ENCODE measurements at places on chromosomes 4 and X.

- DNase-seq, result no peak
Measured at GRCh38 chr4:114603497-114603896, 4.9 kb downstream of the UGT8 start.

- DNase-seq, result no peak
Measured at GRCh38 chr4:42453612-42454011, 56.3 kb downstream of the SHISA3 start.

DNA sequence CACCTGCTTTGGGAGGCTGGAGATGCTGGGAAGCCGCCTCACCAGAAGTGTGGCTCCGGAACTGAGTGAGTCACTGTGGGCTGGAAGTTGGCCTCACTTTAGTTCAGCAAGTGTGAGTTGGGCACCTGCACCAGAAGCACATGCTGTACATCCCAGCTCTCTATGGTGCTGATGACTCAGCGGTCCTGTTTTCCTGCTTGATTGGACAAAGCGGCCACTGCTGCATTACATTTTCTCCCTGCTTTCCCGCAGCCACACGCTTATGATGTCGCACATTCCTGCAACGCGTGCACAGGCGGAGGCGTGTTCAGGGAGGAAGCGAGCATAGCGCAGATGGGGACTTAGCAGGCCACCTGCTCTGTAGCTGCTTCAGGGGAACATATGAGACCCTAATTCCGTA, 26.7 kb upstream of the CLDN34 start:
- DNase-seq, result no peak

- no peak for DNase-seq
Measured at GRCh38 chr4:2925931-2926860, 37.0 kb downstream of the NOP14 start.

DNA sequence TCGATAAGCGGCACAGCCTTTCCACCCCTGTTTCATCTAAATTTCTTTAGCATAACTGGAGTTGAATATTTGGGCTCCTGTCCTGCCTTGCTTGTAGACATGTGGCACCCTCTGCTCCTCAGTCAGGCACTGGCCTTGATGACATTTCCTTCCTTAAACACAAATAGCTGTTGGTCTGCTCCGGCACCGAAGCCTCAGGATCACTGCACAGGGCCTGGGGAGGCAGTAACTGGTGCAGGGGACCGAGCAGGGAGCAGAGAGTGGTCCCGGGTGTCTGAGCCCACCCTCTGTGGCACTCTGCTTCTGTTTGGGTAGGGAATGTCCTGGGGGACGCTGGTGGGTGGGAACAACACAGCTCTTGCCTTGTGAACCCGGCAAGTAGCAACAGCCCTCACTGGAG, 13.6 kb downstream of the RGS12 start:
- no peak for DNase-seq

GRCh38 chrX:69995362-69996112, 54.2 kb downstream of the AWAT2 start:
- no peak for DNase-seq

DNA sequence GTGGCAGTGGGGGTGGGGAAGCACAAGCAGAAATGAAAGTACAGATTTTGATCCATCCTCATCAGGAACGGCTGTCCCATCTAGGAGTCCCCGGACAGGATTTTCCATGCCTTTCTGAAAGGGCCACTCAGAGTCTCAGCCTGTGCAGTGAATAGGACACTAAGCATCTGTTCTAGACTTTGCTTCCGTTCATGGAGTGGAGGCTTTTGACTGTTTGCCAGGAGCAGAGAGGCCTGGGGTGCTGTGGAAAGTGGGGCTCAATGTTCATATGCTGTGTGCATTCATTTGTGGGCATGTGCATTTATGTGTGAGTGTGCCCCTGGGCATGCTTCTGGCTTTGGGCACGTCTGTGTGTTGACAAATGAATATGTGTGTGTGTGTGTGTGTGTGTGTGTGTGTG, 25.6 kb upstream of the MAMLD1 start:
- no peak for DNase-seq

DNA sequence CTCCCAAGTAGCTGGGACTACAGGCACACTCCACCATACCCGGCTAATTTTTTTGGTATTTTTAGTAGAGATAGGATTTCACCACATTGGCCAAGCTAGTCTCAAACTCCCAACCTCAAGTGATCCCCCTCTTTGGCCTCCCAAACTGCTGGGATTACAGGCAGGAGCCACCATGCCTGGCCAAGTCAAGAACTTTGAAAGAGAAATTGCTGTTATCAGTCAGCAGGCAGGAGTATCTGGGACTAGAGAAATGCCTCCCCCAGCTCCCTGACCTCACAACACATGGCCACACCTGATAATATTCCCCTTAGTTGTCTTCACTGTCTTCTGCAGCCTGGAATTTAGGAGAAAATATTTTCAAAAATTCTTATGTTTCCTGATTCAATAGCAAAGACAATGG, 7.4 kb downstream of the TXK start:
- no peak for DNase-seq

DNA sequence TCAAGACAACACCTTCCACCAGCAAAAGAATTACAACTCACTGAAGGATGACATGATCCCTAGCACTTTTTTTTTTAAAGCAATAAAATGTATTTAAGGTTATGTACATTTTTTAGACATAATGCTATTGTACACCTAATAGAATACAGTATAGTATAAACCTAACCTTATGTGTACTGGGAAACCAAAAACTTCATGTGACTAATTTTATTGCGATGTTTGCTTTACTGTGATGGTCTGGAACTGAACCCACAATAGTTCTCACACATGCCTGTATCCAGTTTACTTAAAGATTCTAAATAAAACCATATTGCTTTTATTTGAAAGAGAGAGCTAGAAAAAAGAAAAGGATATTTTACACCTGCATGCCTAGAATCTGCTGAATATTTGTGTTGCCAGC, 4.4 kb upstream of the STS start:
- no peak for DNase-seq

GRCh38 chr4:12679217-12679616, 804.9 kb downstream of the RAB28 start:
- no peak for DNase-seq

GRCh38 chr4:95288552-95288951, 260.2 kb downstream of the UNC5C start:
- no peak for DNase-seq

- no peak for DNase-seq
Measured at GRCh38 chr4:36081185-36081584, 163.1 kb downstream of the ARAP2 start.

- no peak for DNase-seq
Measured at GRCh38 chr4:114043116-114043515, 63.7 kb upstream of the ARSJ start.

GRCh38 chrX:24498975-24499374, 33.9 kb downstream of the PDK3 start:
- DNase-seq, result no peak

DNA sequence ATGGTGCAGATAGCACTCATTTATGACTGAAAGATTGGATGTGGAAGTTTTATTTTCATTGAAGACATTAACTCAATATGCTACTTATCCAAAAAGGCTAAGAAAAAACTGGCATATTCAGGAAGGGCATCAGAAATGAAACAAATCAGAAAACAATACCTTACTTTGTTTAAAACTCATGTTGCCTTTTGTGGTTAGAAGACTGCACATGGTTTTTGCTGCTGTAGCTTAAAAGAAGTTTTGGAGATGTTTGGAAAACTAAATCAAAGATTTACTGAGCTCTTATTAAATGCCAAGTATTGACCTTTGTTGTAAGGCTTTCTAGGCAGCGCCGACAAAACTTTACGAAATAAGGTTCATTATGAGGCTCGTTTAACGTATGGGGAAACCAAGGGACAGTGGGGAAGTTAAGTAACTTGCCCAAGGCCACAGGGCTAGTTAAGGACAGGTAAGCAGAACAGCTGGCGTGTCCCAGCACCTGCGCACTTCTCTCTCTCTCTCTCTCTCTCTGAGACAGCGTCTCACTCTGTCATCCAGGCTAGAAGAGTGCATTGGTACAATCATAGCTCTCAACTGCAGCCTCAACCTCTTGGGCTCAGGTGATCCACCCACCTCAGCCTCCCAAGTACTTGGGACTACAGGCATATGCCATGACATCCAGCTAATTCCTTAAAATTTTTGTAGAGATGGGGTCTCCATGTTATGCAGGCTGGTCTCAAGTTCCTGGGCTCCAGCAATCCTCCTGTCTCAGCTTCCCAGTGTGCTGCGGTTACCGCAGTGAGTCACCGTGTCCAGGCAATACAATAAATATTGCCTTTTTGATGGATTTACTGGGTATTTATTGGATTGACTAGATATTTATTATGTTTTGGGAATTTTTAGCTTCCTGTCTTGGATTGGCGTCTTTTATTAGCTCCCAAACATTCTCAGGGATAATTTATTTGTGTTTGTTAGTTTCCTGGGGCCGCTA, 16.1 kb downstream of the LRP2BP start:
- no peak for DNase-seq

DNA sequence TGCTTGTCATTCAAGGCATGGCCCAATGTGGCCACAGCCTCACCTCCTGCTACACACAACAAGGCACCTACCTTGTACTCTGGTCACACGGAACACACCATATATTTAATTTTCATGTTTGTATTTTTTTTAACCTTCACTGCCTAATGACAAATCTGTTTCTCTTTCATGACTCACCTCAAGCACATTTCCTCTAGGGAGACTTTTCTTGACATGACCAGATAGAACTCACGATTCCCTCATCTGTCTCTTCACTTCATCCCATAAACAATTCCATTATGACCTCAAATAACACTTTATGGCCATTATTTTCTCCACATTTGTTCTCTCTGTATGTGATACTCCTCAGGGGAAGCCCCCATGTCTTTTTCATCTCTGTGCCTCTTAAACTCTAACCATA, 11.1 kb downstream of the DRP2 start:
- no peak for DNase-seq

- DNase-seq, result no peak
Measured at GRCh38 chrX:107826238-107827029, 768 bp downstream of the MID2 start.

GRCh38 chr4:37758226-37758625, 68.3 kb upstream of the PGM2 start:
- no peak for DNase-seq

DNA sequence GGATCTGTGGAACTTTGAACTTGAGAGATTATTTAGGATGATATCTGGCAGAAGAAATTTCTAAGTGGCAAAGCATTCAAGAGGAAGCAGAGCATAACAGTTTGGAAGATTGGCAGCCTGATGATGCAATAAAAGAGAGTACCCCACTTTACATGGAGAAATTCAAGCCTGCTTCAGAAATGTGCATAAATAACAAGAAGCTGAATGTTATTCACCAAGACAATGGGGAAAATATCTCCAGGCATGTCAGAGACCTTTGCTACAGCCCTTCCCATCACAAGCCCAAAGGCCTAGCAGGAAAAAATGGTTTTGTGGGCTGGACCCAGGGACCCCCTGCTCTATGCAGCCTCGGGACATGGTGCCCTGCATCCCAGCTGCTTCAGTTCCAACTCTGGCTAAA, 420.8 kb downstream of the DTHD1 start:
- no peak for DNase-seq

DNA sequence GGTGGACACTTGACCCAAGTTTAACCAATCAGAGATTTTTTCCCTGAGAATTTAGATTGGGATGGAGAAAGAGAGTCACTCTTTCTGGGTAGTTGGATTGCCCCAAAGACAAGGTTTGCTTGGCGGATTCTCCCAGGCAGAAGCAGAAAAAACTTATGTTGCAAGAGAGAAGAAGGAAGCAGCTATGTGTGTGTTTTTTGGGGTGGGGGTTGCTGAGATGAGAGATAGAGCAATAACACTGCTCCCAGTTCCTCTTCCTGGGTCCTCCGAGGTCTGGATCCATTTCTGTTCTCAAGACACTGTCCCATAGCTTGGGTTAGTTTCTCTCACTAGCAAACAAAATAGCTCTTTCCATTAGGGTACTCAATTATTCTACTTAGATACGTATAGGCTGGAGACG, 222.1 kb downstream of the STIM2 start:
- DNase-seq, result no peak

DNA sequence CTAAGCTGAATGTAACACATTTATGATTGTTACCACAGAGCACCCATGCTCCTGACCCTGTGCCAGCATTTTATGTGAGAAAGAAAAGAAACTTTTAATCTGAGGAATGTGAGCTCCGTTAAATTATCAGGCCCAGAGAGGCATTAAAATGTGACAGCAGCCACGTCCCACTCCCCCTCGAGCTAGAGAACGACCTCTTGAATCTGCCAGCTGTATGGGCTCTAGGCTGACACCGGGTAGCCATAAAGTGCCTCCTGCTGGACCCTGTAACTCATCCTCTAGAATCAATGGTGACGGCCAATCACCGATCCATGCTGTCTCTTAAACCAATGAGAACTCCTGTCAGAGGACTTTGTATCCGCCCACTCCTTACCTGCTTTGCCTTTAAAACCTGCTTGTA, 110.2 kb upstream of the ADRA2C start:
- no peak for DNase-seq

- DNase-seq, result no peak
Measured at GRCh38 chr4:110412354-110413065, 63.4 kb upstream of the ENPEP start.

GRCh38 chrX:43527801-43528200, 128.3 kb upstream of the MAOA start:
- DNase-seq, result no peak

GRCh38 chrX:136147315-136147901, at the start of gene FHL1:
Gene FHL1, plus strand, starts transcription at chrX:136147533.
- DNase-seq, result no peak

DNA sequence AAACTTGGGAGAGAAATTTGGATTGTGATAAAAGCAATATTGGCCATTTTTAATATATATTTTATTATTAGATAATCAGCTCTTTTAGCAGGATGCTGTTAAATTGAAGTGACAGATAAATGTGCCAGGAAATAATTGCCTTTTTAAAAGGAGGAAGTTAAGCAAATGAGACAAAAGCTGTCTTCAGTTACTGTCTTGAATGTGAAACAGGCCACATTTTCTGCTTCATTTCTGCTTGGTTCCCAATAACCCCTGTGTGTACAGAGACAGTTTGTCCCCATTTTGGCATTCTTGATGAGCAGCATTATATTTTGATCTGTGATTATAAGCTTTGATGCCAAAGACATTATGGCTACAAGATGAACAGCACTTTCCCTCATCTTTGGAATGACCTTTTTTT, 953 bp downstream of the EPGN start:
- DNase-seq, result no peak

DNA sequence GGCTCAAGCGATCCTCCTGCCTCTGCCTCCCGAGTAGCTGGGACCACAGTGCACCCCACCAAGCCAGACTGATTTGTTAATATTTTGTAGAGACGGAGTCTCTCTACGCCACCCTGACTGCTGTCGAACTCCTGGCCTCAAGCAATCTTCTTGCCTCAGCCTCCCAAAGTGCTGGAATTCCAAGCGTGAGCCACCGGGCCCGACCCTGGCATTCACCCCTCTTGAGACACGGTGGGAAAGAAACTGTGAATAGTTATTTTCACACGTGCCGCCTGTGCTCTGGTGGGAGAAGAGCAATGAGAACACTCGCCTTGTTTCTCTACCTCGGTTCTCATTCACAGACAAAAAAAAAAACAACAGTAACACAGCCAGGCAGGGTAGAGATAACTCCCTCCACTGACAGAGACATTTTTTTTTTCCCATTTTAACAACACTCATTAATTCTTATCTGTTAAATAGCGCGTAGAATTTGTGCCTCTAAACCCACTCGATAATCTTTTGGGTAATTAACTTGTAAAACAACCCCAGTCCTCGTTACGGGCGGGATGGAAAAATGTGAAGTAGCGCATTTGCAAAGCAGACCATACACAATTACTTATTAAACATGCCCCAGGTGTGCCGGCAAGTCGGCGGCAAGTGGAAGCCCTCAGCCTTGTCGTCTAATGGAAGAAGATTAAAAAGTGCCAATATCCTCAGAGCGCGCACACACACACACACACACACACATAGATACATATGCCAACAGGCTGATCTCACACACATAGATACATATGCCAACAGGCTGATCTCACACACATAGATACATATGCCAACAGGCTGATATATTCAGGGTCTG, 103.3 kb downstream of the DHRSX start:
- DNase-seq, result no peak
